ENCODE measurements at places on chromosomes 11 and 22.

GRCh38 chr11:66070604-66071380 is 720 bp downstream of the PACS1 start:
- peak; percentile 50 for DNase-seq

GRCh38 chr11:31800398-31801265 is 10.5 kb downstream of the PAX6 start:
- DNase-seq = no peak

DNA sequence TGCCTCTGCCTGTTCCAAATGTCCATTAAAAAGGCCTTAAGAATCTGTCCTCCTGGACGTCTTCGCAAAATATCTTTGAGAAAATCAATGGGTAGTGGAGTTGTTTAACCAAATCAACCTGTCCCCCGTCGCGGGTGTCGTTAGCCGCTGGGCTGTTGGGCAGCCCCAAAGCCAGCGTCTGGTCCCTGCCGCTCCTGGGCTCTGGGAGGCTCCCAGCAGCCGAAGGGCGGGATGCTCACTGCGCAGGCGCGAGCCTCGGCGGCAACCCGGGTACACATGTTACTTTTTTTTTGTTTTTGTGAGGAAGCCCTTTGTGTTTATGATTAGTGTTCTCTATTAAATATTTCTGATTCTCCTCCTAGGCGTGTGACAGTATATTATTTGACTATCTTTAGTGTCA is 12.6 kb downstream of the MMP10 start:
- DNase-seq = no peak

DNA sequence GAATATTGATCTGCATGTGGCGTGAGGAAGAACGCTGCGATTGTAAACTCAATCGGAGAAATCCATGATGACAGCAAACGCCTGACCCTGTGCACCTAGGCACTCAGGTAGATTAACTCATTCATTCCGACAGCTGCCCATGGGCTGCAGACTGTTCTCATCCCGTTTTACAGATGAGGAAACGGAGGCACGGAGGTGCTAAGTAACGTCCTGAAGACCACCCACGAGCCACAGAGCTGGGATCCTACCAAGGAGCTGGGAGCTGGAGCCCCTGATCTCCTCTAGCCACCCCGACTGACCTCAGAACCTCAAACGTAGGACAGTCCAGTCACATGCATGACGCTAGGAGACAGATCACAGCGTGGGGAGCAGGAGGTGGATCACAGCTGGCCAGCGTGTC is 1092.7 kb downstream of the BRD1 start:
- DNase-seq = no peak

DNA sequence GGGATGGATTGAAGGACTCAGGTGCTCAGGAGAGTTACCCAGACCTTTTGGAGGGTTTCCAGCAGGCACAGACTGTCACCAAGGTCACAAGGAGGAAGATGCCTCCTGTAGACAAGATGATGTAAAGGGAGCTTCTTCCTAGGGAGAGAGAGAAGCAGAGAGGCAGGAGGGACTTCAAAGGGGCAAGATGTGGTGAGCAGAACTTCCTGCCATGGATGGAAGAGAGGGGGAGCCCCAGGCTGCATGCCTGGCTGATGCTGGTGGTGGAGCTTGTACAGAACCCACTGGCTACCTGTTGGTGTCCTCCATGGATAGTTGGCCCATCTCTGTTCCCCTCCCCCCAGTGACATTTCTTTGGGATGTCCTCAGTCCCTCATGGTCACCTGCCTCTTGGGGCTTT is 4.2 kb downstream of the HEPN1 start:
- no peak for DNase-seq

DNA sequence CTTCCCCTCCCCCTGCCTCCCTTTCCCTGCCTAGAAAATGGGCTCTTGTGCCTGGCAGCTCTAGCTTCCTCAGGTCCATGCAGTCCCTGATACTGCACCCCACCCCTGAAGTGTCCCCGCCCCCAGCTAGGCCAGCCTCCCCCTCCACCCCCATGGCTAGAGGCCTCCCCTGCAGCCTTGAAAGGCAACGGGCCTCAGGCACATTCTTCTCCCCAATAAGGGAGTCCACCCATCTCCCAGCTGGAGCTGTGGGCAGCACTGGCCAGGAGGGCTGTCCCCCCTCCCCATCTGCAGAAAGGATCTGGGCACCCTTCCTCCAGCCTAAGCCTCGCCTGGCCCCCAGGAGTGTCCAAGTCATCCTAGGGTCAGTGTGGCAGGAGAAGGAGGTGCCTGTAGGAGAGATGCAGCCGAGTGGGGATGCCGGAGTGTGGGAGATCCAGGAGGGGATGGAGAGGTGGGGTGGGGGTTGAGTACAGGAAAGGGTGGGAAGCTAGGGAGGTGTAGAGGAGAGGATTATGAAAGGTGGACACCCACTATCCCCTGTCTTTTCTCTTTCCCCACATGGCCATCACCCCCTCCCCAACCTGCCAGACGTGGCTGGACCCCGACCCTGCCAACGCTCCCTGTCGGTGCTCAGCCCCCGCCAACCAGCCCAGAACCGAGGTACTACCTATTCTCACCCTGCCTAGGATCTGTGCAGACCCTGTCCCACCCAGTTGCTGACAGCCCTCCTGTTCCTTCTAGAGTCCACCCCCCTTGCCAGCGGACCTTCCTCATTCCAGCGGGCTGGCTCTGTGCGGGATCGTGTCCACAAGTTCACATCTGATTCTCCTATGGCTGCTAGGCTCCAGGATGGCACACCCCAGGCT is 9.3 kb downstream of the SMTN start:
- DNase-seq = no peak

DNA sequence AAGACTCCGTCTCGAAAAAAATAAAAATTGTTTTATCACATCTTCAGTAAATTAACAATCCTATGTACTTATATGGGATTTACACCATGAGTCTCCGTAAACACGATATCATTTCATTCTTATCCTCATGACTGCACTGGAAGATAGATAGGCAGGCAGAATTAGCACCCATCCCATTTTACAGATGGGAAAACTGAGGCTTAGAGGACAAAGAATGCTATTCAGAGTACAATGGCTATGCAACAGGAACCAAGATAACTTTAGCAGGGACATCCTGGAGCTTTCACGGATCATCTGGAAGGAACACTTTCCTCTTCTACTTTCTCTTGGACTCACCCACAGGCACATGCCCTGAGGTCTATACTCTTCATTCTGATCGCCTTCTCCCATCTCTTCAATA is 14.6 kb upstream of the SGSM1 start:
- DNase-seq = no peak

GRCh38 chr11:129445226-129445625 is 69.6 kb downstream of the BARX2 start:
- no peak for DNase-seq

- DNase-seq = no peak
These were observed 5.1 kb upstream of the TIRAP start for GRCh38 chr11:126277780-126278179.

DNA sequence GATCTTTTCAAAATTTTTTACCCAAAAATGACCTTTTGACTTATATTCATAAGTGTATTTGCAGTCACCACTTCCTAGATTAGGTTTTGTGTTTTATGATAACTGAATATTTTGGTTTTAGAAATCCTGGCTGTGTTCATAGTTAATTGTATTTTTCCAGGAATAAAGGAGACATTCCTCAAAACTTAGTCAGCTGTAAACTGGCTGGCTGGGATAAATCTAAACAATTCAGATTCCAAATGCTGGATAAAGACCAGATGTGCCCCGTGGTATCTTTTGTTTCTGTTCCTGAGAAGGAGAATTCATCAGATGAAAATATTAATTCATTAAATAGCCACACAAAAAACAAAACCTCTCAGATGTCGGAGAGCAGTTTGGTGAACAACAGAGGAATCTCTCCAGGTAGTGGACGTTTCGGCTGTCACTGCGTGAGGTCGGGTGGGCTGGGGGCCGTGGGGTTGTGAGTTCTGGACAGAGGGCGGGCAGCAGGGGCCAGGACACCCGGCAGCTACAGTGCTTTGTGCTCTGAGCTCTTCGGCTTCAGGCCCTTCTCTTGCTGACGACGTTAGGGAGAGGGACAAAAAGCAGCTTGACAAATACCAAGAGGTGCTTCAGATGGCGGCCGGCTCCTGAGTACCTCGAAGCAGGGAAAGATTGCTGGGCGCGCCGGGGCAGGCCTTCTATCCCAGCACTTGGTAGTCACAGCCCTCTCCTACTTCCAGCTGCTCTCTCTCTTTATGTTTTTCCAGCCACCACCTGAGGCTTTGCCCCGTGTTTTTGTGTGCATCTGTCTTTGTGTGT is 24.6 kb downstream of the MOV10L1 start:
- no peak for DNase-seq

- DNase-seq = no peak
These were observed 99.4 kb upstream of the AKIP1 start for GRCh38 chr11:8811571-8811970.

GRCh38 chr22:20249797-20250354 is 18.2 kb downstream of the RTN4R start:
- DNase-seq = no peak

DNA sequence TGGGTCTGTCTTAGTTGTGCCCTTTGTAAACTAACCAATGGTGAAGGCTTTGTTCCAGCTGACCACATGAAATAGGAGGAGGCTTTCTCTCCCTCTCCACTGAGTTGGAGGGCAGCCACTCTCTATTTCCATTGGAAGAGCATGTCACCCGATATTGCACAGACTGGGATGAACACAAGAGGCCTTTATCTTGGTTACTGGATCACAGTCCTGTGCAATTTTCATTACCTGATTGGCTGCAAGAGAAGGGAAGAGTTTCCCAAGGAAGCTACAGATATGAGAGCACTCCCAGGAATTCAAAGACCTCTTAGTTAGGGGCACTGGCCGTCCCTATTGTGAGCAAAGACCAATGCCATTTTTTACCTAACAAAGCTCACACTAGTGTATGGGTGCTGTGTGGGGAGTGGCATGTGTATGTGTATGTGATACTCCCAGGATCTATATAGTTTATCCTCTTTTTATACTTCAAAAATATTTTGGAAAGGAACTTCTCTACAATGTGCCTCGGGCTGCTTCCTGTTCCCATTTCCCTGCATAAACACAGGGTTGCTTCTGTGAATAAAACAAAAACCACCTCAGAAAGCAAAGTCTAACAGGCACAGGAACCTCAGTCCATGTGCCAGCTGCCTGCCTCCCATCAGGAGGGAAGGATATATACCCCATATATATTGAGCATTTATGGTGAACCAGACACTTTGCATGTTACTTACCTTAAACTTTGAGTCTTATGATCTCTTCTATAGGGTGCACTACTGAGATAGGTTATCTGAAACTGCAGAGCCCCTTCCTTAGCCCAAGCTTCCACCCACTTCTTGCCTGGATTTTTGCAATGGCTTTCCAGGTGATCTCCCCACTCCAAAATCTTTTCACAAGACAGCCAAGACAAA is 126.5 kb downstream of the RASSF10 start:
- DNase-seq = peak; percentile 18

- no peak for DNase-seq
These were observed 62.6 kb downstream of the SWAP70 start for GRCh38 chr11:9726321-9727022.

GRCh38 chr22:24225044-24225601 is 19.8 kb downstream of the GGT5 start:
- DNase-seq = no peak

- no peak for DNase-seq
These were observed 68.5 kb downstream of the GDPD4 start for GRCh38 chr11:77233011-77233410.

- peak; percentile 61 for DNase-seq
These were observed 22.1 kb downstream of the LMO2 start for GRCh38 chr11:33869481-33870422.

Measured in frontal cortex (tissue), 4 donors.